ENCODE measurements at places on chromosomes 4 and X.

GRCh38 chrX:151505796-151506195 lies 57.7 kb upstream of the PASD1 start:
- H3K36me3 ChIP-seq: no peaks in the 10 kb centered on the region
- peak; percentile 6 for DNase-seq
- H3K4me3 ChIP-seq: no peak overlapping the region

- DNase-seq: no peak
- no peak overlapping the region for H3K27ac ChIP-seq
- H3K27me3 ChIP-seq: peaks cover 7% of the 10 kb centered on the region
- no peaks in the 10 kb centered on the region for H3K4me1 ChIP-seq
- no peaks in the 10 kb centered on the region for H3K36me3 ChIP-seq
These were observed 66.9 kb upstream of the DAPP1 start for GRCh38 chr4:99749445-99750391.

GRCh38 chrX:13000301-13000811 lies 25.4 kb downstream of the TMSB4X start:
- DNase-seq: peak; percentile 59
- peaks cover 7% of the 10 kb centered on the region for H3K36me3 ChIP-seq
- H3K27me3 ChIP-seq: no peaks in the 10 kb centered on the region
- H3K4me3 ChIP-seq: peak overlapping the region; percentile 72

DNA sequence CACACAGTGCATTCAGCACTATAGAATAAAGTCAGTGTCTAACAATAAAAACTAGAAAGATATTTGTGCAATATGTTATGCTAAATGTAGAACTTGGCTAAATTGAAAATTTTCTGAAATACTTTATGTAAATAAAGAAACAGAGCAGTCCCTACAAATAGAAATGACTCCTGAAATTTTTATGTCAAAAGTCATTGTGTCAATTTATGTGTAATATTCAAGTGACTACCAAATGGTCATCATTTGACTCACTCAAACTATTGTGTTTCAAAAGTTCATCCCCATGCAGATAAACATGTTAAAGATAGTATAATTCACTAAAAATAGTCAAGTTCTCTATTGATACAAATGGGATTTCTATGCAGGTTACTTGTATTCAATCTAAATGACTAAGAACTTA lies 17.9 kb downstream of the LRBA start:
- H3K4me1 ChIP-seq: peaks cover 6% of the 10 kb centered on the region
- DNase-seq: no peak
- no peak overlapping the region for H3K4me3 ChIP-seq
- peaks cover 21% of the 10 kb centered on the region for H3K36me3 ChIP-seq
- H3K27me3 ChIP-seq: no peaks in the 10 kb centered on the region

- H3K4me3 ChIP-seq: no peak overlapping the region
- no peaks in the 10 kb centered on the region for H3K27me3 ChIP-seq
- H3K36me3 ChIP-seq: no peaks in the 10 kb centered on the region
These were observed 1701.5 kb upstream of the TENM3 start for GRCh38 chr4:180541678-180542077.

GRCh38 chrX:51459125-51459524 lies 37.3 kb downstream of the NUDT11 start:
- H3K36me3 ChIP-seq: no peaks in the 10 kb centered on the region
- H3K4me1 ChIP-seq: no peaks in the 10 kb centered on the region
- peak; percentile 38 for DNase-seq
- H3K27ac ChIP-seq: no peak overlapping the region
- H3K27me3 ChIP-seq: no peaks in the 10 kb centered on the region
- H3K4me3 ChIP-seq: no peak overlapping the region

DNA sequence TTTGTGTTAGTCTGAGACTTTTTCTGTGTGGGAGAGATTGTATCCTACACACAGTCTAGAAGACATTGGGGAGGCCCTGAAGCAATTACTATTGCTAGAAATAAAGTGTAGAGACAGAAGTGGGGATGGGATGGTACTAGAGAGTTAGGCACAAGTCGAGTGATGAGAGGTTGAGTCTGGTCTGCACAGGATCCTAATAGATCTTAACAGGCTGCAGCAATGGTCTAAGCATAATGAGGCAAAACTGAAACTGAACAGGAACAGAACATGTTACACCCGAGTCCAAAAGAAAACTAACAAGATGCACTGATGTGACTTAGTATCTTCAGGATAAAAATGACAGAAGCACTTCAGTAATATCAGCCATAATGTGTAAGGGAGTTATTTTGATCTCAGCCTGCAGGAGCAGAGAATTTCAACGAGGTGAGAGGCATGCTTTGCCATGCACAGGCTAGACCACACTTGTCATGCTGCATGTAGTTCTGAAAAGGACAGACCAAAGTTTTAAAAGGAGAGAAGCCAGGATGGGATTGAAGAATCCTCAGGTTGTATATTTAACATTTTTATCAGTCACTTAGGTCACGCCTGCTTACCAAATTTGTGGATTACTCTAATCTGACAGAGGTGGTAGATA lies 205.8 kb upstream of the BOD1L1 start:
- H3K27ac ChIP-seq: no peak overlapping the region
- no peaks in the 10 kb centered on the region for H3K27me3 ChIP-seq
- H3K4me3 ChIP-seq: no peak overlapping the region
- DNase-seq: no peak
- no peaks in the 10 kb centered on the region for H3K36me3 ChIP-seq
- H3K4me1 ChIP-seq: no peaks in the 10 kb centered on the region

DNA sequence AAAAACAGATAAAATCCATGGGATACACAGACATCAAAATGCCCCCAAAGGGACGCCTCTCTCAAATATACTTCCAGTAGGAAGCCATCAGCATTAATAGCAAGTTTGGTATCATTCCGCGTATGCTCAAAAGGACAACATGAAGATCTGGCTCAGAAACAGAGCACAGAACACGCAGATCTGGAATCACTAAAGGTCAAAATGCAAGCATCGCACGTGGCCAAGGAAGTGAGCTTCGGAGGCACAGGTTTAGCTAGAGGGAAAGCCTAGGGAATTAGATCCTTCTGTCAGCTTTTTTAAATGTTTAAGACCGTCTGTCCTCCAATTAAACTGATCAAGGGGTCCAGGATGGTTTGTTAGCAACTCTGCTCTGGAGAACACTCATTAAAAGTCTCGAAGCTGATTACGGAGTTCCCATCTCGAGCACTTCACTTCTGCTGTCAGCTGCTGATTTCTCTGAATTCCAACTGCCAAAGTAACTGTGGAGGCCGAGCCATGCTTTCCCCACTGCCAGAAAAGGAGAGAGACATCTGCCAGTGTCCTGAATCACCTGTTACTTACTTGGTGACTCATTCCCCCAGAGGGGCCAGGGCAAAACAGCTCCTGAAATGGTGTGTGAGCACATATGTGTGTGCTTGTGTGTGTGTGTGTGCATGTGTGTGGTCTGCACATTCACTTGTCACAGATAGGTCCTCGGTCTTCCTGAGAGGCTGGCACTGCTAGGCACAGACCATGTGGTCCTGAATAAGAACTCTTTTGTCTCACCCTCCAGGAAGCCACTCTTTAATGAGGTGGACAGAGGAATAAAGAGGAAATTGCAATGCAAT lies 177.7 kb upstream of the PPARGC1A start:
- no peaks in the 10 kb centered on the region for H3K27me3 ChIP-seq
- H3K27ac ChIP-seq: no peak overlapping the region
- no peak overlapping the region for H3K4me3 ChIP-seq
- H3K4me1 ChIP-seq: no peaks in the 10 kb centered on the region
- no peaks in the 10 kb centered on the region for H3K36me3 ChIP-seq

GRCh38 chr4:110216129-110216528 lies 17.7 kb upstream of the ELOVL6 start:
- no peak for DNase-seq
- no peak overlapping the region for H3K27ac ChIP-seq
- H3K36me3 ChIP-seq: peaks cover 7% of the 10 kb centered on the region

- H3K36me3 ChIP-seq: no peaks in the 10 kb centered on the region
- H3K27me3 ChIP-seq: peaks cover 4% of the 10 kb centered on the region
- H3K4me1 ChIP-seq: no peaks in the 10 kb centered on the region
- no peak for DNase-seq
- H3K4me3 ChIP-seq: no peak overlapping the region
These were observed 319.1 kb downstream of the RAPGEF2 start for GRCh38 chr4:159422019-159422418.

DNA sequence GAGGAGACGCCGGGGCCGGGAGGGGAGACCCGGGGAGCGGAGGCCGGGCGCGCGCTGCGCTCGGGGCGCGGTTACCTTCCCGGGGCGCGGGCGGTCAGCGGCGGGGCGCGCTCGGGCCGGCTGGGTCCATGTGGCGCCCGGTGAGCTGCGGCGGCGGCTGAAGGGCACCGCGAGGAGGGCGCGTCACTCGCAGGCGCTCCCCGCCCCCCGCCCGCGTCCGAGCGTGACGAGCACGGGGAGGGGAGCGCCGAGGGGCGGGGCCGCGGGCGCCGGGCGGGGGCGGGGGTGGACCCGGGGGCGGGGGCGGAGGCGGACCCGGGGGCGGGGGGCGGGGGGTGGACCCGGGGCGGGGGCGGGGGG lies at the start of gene CPLX1:
Gene CPLX1, minus strand, starts transcription at position 159 of the 360 bp plus-strand sequence. CDS start 1,607 bp downstream, outside the sequence.
- no peak within 1 kb of the TSS for H3K4me3 ChIP-seq
- H3K27me3 ChIP-seq: peaks cover 41% of the 10 kb centered on the region
- H3K27ac ChIP-seq: no peak within 1 kb of the TSS
- H3K4me1 ChIP-seq: peaks cover 2% of the 10 kb centered on the region
- H3K36me3 ChIP-seq: no peaks in the 10 kb centered on the region
- no peak for DNase-seq

GRCh38 chr4:175951794-175952193 lies 113.8 kb upstream of the WDR17 start:
- peaks cover 4% of the 10 kb centered on the region for H3K27me3 ChIP-seq
- no peak overlapping the region for H3K27ac ChIP-seq
- H3K4me3 ChIP-seq: no peak overlapping the region
- DNase-seq: no peak

DNA sequence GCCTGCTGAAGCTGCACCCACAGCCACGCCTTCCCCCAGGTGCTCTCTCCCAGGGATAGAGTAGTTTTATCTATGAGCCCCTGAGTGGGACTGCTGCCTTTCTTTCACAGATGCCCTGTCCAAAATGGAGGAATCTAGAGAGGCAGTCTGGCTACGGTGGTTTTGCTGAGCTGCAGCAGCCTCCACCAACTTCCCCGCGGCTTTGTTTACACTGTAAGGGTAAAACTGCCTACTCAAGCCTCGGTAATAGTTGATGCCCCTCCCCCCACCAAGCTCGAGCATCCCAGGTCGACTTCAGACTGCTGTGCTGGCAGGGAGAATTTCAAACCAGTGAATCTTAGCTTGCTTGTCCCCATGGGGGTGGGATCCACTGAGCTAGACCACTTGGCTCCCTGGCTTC lies 84.5 kb downstream of the PRKG2 start:
- H3K4me3 ChIP-seq: no peak overlapping the region
- H3K27me3 ChIP-seq: peaks cover 2% of the 10 kb centered on the region
- H3K27ac ChIP-seq: no peak overlapping the region
- no peak for DNase-seq

- H3K4me1 ChIP-seq: peaks cover 30% of the 10 kb centered on the region
- peak; percentile 67 for DNase-seq
- peaks cover 4% of the 10 kb centered on the region for H3K36me3 ChIP-seq
- no peak overlapping the region for H3K4me3 ChIP-seq
These were observed 146.3 kb upstream of the RPS6KA3 start for GRCh38 chrX:20412871-20413486.

Measured in activated CD4-positive, alpha-beta T cell treated with anti-CD3 and anti-CD28 coated beads, Interleukin-2, amount 10 ng/mL, durations not matched to agents 7 days and 5 days (primary cell).